CD4-positive, alpha-beta T cell treated with Interleukin-12 subunit alpha and Interleukin-12 subunit beta, for 1 hour (primary cell): ENCODE measurements at places on chromosomes 6 and 20.

GRCh38 chr6:99645986-99646385, 39.4 kb downstream of the PRDM13 start:
- no peak for DNase-seq

- no peak for DNase-seq
Measured at GRCh38 chr6:7912024-7912423, 1.4 kb upstream of the TXNDC5 start.

- no peak for DNase-seq
Measured at GRCh38 chr6:130945401-130945919, 117.6 kb downstream of the EPB41L2 start.

- DNase-seq = no peak
Measured at GRCh38 chr6:84460491-84460890, 233.0 kb upstream of the CEP162 start.

DNA sequence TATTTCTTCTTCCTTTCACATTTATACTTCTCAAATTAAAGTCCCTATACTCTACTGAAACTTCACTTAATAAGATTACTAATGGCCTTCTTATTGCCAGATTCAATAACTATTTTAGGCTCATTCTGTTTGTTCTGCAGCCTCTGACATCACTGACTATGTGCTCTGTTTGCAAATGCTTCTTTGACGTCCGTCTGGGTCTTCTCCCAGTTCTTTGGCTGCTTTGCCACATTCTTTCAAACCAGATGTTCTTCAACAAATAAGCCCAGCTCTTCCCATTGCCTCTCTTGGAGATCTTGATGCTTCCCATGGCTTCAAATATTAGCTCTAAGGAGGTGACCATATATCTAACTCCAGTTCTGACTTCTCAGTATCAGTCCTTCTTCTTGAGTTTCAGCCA, 117.4 kb downstream of the BTBD9 start:
- DNase-seq = no peak

DNA sequence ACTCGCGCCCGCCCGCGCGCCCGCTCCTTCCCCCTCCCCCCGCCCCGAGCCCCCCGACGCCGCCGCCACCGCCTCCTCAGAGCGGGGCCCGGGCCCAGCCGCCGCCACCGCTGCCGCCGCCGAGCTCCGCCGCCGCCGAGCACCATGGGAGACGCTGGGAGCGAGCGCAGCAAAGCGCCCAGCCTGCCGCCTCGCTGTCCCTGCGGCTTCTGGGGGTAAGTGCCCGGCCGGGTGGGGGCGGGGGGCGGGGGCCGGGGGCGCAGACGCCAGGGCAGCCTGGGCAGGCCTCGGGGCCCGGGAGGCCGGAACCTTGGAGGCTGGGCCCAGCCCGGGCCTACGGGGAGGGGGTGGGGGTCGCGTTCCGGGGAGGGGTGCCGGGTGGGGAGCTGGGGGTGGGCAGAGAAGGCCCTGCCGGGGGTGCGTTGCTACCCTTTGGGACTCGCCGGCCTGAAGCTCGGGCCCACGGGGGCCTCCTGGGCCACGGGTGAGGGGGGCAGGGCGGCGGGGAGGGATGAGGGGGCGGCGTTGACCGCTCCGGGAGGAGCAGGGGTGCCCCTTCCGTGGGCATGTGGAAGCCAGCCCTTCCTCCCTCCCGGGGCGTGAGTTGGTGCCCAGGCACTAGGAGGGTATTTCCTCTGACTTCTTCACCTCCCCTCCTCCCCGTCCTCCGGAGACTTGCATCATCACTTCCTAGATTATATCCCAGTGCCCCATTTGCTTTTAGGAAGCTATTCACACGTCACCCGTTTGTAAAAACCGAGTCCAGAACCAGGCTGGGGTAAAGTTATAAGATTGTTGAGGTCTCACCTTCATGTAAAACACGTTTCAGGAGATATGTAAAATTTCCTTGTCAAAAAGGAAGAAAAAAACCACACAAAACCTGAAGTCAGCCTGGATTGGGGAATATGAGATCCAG, 533 bp downstream of the ZFAND3 start:
- DNase-seq = peak; percentile 62

DNA sequence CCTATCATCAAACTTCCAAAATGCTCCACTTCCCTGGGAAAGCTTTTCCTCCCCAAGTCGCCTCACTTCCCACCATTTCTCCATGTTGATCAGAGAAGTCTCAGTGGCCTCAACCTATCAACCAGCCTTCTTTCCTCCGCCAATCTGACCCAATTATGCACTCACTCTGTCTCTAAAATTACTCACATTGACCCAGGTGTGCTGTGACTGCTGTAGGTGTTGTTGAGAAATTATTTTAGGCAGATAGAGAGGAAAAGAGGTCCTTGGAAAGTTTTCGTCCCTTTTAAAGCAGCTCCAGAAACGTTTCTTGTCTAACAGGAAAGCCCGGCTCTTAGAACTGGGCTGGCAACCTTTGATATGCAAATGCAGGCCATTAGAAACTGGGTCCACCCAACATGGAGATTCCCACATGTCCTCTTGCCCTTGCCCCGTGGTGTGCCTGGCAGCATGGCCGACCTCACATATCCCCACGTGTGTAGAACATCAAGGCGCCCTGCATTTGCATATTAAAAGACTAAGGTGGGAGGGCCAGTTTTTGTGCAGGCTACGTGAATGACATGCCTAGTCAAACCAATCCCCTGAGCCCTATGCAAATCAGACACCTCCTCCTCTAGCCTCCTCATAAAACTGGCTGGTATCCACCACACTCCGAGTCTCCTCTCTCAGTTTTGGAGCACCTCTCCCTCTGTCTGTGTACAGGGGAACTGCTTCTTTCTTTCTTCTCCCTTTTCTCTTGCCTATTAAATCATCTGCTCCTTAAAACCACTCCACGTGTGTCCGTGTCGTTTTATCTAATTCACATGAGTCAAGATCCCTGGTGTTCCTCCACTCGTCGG, 12.9 kb downstream of the IPCEF1 start:
- DNase-seq = no peak

DNA sequence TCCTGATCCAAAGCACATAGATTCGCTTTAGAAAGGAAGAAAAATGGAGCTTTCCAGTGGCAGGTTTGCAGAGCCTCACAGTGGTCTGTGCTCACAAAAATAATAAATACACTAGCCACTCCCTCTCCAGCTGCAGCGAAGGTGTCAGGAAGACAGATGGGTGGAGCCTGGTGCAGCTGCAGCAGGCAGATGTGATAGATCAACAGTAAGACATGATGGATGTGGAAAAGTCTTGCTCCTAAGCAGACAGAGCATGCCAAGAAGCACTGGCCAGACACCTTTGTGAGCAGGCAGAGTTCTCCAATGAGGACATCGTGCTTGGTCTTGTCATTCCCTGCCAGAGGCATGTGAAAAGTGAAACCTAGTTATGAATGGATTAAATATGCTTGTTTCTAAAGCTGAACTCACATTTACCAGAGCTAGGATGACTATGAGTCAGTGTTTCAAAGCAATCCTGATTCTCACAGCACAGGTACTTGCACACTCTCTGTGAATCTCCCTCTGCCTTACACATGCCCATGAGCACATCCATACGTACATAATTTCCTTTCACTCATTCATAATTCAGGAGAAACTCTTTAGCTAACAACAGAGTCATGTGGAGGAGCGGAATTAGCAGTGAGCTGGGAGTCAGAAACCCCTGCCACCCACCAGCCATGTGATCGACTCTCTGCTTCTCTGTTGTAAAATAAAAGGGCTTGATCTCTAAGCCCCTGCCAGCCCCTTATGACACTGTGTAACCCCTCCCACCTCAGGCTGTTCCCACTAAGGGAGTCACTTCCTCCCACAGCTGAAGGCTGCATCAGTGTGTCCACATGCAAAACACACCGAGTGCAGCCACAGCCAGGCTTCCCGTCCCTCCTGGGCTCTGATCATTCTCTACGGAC, 111.2 kb downstream of the SCML4 start:
- peak; percentile 36 for DNase-seq

DNA sequence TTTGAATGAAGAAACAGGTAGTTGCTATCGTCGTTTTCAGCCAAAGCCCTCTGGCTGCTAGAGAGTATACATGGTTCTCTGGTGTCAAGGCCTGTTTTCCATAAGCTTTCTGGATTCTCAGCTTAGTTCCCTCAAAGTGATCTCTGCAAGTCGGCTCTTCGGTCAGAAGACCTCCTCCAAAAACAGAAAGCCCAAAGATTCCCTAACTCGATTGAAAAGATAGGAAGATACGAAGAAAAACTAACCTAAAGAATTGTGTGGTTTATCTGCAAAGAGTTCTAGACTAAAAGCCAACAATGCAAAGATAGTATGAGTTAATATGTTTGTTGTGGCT, 545 bp upstream of the ASCC3 start:
- DNase-seq = no peak

DNA sequence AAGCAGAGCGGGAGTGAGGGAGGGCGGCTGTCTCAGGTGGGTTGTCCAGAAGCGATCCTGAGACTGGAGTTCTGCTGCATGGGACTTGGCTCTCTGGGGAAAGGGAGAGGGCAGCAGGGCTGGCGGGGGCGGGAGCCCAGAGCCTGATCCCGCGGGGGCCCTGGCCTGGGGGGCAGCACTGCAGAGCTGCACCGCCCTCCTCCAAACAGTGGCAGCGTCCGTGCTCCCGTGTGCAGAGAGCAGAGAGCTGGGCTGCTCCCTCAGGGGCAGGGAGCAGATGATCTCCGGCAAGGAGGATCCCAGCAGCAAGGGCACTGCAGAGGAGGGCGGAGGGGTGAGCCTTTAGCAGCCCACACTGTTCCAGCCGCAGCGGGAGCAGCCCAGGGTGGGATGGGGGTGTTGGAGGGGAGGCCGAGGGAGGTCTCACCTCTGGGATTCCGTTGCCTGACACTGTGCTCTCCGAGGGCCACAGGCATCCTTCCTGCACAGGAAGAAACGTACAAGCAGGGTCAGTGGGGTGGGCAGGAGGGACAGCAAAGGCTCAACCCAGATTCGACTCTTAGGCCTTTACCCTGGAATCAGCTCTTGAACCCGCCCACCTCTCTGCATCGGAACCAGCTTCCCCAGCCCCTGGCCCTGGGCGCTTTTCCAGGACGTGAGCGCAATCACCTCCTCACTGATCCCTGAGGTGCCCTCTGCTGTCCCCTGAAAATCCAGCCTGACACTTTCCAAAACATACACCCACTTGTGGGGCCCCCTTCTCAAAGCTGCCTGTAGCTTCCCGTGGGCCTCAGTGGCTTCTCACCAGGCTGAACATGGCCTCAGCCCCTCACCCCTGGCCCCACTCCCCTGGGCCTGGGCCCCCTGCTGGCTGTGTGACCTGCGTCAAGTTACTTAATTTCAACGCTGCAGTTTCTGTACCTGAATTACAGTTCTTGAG, 32.6 kb upstream of the ZBP1 start:
- DNase-seq = no peak

DNA sequence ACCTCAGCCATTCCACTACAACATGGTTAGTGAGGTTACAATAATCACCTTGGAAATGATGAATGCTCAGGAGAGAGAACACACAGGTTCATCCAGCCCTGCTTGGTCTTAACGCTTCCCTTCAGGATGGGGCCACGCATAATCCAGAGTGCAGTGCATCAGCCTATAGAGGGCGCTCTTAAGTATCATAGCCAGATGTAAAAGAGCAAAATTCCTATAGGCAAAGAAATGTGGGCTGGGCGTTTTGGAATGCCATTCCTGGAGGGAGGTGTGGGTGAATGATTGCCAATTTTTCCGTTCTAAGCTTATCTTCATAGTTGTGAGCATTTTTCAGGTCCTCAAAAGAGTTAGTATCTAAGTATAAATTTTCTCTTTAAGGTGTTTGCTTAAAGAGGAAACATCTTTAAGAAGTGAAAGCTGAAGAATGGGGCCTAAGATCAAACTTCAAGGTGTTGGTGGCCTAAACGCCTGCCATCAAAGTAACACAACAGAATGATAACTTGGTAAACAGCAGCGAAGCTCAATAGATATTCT, 1.8 kb downstream of the RIPOR2 start:
- peak; percentile 72 for DNase-seq

- no peak for DNase-seq
Measured at GRCh38 chr6:32979720-32980487, 11.5 kb downstream of the BRD2 start.

DNA sequence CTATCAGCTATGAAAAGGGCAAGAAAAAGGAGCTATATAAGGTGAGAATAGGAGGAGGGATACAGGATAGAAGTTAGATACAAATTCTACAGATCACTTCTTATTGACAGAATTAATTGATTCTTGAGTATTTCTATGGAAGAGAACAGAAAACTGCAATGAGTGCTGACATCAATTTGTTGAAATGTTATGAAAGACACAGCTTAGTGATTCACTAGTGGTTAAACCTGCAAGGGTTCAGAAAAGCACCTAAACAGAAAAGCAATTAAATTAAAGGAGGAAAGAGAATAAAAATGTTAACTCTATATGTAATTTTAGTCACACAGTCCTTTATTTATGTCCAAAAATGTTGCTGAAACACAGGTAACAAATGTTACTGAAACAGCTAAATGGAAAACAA, 254.4 kb upstream of the RUNX2 start:
- DNase-seq = no peak

DNA sequence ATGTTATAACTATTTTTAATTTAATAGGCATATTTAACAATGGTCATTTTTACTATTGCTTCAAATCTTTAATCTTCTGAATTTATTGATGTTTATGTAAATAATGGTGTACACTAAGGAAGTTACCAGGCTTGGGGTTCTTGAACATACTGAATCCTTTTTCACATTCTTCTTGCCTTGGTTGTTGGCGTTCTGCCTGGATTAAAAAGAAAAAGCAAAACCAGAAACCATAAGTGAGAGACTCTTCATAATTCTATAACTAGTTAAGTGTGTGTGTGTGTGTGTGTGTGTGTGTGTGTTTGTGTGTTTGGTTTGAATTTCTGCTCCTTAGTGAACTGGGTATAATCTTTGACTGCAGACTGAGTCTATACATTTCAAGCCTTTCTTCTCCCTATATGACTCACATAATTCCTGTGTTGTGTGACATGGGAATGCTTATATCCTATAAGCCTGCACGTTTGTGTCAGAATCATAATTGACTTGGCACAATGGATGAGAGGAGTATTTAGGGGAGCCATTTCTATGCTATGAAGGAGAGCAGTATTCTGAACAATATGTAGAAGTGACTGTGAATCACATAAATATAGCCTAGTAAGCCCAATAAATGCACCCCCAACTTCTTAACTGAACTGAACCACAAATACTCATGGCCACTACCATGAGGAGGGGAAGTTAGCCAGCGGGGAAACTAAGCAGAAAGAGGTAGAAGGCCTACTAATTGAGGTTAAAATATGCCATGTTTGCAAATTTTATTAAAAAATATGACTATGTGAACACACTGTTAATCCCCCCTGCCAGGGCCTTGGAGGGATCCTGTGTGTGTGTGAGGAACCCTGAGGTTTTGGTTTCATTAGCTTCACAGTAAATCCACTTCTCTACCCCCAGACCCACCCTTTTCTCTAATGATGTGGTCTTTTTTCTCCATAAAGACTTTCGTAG, 425.5 kb downstream of the BCKDHB start:
- no peak for DNase-seq

DNA sequence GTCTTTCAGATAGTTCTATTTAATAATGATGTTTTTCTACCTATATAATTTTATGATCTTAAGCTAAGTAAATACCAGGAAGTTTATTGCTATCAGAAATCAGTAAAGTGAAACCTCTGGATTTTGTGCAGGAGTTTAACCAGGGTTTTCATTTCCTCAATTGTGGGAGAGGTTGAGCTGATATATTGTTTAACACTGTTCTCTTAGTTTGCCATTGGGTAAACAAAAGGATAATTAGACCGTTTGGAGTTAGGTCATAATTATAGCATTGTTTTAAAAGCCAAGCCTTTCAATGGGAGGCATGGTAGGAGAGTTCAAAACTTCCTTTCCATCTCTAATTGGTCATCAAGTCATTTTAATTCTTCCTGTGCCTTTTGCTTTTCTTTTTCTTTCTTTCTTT, 58.7 kb downstream of the STXBP5 start:
- DNase-seq = no peak
